ENCODE measurements at places on chromosomes 6 and 20.

DNA sequence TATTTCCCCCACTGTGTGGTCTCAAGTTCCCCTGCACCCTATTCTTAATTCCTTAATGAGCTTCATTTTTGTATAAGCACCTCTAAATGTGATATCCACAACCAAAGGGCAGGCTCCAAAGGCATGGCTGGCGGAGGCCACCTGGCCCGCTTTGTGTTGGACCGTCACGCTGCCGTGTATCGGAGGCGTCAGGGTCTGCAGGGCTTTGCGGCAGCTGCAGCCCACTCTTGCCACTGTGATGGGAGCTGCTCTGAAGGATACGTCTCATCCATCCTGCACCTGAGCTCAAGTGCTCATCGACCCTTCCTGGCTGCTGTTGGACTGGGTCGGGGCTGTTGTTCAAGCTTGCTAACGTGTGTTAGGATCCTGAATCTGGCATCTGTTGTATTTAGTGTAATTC, 177.6 kb downstream of the ARID1B start:
- no peak for DNase-seq

DNA sequence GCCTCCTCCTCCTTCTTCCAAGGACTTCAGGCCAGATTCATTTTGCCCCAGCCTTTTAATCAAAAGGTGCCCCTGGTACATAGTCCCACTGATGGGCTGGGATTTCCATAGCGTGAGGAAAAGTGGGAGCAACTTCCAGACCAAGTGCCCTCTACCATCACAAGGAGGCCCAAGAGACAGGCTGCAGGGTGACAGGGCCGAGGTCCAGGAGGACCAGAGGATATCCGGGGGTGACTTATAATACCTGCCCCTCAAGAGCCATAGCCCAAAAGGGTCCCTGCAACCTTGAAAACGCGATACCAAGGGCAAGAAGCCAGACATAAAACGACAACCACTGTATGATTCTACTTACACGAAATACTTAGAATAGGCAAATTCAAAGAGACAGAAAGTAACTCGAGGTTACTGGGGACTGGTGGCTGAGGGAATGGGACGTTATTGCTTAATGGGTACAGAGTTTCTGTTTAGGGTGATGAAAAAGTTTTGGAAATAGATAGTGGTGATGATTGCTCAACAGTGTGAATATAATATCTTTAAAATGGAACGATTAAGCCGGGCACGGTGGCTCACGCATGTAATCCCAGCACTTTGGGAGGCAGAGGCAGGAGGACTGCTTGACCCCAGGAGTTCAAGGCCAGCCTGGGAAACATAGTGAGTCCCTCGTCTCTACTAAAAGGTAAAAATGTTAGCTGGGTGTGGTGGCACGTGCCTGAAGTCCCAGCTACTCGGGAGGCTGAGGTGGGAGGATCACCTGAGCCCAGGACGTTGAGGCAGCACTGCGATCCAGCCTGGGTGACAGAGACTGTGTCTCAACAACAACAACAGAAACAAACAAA, 71.9 kb downstream of the NOL4L start:
- DNase-seq = no peak

GRCh38 chr6:37600312-37600916, 97.3 kb downstream of the MDGA1 start:
- DNase-seq = no peak

GRCh38 chr20:47863315-47863965, 78.2 kb upstream of the SULF2 start:
- no peak for DNase-seq

Data from NK-92 treated with Interleukin-12 subunit alpha and Interleukin-12 subunit beta, amount 100 ng/mL, for 24 hours (cell line).